Inflammatory macrophage (primary cell): ENCODE measurements at places on chromosomes 1 and 21.

DNA sequence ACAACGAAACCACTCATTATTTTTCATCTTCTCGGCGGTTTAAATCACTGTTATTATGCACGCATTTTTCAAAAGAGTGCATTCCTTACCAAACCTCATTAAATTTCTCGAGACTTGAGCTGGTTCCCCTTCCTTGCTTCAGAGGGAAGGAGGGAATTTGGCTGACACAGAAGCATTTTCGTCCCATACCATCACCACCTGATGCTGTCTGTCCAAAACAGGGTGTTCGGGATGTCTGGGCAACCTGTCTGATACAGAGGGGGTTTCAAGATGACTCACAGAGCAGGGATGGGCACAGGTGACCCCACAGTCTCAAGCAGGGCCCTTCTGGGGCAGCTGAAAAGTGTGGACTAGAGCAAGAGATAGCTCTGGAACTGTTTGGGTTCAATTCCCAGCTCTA lies 12.3 kb upstream of the RCC2 start:
- no peak for DNase-seq

DNA sequence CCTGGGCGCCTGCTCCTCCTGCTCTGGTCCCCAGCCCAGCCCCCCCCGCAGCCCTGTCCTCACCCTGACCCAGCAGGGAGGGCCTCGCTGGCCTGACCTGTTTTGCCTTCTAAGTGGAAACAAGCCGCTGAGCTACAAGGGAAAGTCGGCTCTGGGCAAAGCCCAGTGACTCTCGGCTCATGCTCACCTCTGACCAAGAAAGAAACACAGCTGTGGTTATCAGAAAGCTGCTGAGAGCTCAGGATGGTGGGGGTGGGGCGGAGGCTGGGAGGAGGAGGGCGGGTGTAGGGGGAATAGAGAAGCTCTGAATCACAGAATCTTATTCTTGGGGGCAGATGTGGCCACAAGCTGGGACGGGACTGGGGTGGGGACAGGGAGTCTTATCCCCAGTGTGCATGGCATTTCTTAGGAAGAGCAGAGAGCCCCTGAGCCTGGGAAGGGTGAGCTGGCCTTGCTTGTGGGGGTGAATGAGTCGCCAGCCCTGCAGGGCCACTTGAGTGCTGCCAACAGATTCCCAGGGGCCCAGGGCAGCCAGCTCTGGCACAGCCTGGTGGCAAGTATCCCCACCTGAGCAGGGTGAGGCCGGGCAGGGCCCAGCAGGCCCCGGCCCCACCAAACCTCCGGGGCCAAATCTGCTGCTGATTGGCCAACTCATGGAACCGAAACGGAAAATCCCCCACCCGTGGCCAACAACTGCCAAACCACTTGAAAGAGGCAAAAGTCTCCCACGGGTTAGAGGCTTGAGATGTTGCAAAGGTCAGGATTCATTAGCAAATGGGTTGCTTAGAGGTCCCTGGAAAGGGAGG lies 120.6 kb downstream of the SPSB1 start:
- peak; percentile 20 for DNase-seq

DNA sequence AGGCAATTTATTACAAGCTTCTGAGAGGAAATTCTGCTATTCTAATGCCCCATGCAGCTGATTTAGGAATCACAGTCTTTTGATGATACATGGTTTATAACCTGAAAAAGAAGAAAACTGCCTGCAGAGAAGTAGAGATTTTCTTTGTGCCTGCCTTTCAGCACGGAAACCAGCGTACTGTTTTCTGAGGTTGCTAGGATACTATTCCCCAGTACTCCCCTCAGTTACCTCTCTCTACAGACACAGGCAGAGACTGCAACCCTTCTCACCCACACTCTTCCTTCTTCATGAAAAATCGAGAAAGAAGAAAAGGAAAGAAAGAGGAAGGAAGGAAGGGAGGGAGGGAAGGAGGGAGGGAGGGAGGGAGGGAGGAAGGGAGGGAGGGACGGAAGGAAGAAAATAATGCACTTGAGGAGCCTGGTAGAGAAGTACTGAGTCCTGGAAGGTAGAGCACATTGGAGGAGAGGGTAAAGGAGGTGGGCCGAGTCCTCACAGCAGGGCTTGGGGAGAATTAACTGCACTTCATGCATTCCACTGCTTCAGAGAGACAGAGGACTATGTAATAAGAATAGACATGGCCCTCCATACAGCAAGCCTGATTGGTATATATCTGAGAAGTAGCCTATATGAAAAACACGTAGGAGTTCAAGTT lies 21.9 kb downstream of the RGS2 start:
- no peak for DNase-seq

DNA sequence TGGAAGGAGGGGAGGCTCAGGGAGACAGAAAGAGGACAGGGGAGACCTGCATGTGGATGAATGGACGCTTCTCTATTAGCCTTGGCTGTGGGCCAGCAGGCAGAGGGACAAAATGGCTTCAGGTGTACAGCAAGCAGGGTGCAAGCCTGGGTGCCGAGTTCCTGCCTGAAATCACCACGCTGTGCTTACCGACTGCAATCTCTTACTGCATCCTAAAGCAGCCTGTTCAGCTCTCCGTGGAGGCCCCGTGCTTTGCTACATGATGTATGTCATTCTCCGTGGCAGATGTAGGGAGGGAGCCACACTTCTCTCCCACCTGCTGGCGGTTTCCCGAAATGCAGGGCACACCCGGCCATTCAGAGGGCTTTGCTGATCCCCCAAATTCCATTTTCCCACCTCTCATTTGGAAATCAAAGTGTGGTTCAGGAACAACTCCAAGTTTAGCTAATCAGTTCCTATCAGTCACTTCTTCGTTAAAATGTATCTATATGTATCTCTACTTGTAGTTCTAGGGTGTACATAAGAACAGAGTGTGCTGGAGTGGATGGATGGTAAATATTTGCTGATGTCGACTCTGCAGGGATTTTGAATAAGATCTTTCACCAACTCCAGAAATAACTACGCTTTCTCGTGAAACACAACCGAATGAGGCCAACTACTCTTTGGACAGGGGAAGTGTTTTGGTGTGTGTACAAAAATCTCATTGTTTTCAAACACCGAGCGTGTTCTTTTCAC lies 122.3 kb upstream of the BACE2 start:
- DNase-seq = no peak

GRCh38 chr21:33543505-33544129 lies 779 bp downstream of the SON start:
- peak; percentile 72 for DNase-seq

GRCh38 chr1:94239796-94240195 lies 2.4 kb upstream of the ARHGAP29 start:
- no peak for DNase-seq

GRCh38 chr1:208885060-208885459 lies 640.9 kb upstream of the PLXNA2 start:
- DNase-seq = no peak

DNA sequence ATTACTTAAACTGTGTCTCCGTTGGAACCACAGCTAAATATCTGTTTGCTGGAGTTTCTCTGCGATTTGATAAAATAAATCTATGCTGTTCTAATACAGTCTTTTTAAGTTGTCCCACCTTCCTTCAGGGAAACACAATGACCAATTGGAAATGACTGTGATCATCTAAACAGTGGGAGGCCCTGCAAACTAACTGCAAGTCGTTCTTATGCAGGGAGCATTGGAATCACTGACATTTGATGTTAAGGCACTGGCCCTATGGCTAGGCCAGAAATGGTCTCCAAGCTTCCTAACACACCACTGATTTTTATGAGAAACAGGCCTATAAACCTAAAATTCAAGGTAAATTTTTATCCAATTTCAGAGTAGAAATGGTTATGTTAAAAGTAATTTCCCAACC lies 645.2 kb downstream of the LMO4 start:
- DNase-seq = no peak

- peak; percentile 24 for DNase-seq
These were observed 499.2 kb downstream of the PLPP3 start for GRCh38 chr1:56080123-56080522.

GRCh38 chr1:226092965-226093364 lies 30.4 kb downstream of the H3-3A start:
- no peak for DNase-seq

GRCh38 chr1:241990040-241990439 lies 8.9 kb downstream of the MAP1LC3C start:
- no peak for DNase-seq

DNA sequence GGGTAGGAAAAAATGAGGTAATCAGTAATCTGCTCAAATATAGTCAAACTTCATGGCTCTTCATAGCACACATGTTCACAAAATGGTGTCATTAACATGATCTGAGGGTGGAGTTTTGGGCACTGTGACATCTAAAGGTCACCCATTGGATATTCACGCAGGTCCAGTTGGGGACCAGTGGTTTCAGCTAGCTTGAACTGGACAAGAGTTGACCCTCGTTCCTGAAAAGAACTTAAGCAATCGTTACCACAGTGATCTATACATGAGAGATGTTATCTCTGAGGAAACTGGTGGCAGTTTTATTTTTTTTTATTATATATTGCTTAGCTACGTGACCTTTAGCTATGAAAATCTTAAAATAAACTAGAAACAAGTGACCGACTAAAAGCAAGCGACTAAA lies 3.0 kb upstream of the OR2C3 start:
- no peak for DNase-seq

DNA sequence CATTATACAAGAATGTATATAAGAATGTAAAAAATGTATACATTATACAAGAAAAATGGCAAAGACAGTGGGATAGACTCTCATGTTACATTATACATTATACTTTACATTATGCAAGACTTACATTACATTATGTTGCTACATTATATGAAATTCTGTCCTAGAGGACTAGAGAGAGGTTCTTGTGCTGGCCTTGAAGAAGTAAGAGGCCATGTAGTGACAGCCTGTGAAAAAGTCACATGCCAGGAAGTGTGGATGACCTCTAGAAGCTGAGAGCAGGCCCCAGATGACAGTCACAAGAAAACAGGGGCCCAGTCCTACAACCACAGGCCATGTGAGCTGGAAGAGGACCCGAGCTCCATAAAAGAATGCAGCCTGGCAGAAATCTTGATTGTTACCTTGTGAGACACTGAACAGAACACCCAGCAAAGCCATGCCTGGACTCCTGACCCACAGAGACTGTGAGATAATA lies 30.5 kb upstream of the AHCYL1 start:
- DNase-seq = peak; percentile 80

DNA sequence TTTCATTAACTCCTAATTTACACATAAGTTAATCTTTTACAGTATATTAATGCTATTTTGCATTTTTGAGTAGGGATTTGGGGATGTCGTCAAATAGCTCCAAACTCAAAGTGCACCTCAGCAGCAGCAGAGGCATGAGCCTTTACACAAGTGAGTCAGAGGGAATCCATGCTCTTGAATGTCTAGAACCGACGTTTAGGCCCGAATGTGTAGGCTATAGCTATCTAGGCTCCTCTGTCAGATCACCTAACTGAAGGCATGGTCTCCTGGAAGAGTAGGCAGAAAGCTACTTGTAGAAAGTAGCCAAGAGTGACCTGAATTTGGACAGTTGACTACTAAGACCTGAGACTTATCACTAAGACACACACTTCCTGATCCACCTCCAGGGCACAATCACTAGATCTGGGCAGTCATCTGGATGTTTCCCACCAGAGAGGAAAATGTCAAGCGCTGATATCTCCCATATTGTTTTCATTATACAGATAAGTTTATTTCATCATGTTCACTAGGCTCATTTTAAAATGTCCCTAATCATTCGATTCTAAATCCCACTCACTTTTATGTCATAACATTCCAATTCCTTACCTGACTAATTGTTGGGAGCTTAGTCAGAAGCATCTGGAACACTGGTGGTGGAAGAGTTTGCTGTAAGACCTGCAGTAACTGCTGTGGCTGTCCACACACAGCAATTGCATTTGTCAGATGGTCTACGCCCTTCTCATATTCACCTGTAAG lies 15.3 kb downstream of the TOMM20 start:
- no peak for DNase-seq

DNA sequence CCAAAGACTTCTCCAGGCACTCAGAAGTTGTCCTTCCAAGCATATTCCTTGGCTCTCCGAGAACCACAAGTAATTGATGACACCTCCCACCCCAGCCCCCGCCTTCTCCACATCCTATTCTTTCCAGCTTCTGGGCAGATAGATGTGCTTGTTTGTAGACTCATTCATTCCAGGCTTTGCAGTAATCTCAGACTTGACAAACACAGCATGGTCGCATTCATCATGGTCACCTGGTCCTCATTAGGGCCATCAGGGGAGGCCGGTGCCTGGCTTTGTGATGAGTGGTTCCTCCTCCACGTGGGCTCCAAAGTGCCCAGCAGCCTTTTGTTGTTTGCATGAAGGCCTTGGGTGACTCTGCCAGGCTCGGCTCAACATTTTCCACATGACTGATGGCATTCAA lies 28.5 kb upstream of the KCNE2 start:
- DNase-seq = no peak

DNA sequence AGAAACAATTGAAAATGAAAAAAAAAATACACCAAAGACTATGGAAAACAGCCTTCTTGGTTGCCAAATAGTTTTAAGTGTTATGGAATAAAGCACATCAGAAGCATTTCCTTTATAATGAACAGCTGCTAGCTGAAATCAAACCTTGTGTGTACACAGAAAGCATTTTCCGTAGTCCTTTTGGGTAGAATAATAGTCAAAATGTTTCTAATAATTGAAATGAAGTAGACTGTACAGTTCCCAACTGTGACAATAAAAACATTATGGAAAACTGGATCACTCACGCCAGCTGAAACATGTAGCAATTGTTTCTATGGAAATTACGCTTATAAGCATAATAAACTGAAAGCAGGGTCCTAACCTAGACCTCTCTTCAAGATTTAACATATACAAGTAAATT lies 856.3 kb upstream of the B3GALT2 start:
- no peak for DNase-seq

DNA sequence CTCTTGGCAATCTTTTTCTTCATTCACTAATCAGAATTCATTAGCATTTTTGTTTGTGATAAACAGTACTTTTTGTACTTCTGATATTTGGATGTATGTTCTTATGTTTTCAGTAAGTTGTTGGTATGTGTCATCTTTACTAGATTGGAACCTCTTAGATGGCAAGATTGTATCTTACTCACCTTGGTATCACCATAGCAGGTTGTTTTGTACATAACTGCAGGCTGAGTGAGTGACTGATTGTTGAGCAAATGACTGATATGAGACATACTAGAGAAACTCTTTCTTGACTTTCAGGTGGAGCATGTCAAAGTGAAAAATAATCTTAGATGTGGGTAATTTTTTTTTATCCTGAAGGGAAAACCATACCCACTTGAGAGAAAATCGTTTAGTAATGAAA lies 173.7 kb downstream of the CLEC20A start:
- no peak for DNase-seq

GRCh38 chr21:44450402-44450801 lies 4.9 kb upstream of the LRRC3 start:
- no peak for DNase-seq

DNA sequence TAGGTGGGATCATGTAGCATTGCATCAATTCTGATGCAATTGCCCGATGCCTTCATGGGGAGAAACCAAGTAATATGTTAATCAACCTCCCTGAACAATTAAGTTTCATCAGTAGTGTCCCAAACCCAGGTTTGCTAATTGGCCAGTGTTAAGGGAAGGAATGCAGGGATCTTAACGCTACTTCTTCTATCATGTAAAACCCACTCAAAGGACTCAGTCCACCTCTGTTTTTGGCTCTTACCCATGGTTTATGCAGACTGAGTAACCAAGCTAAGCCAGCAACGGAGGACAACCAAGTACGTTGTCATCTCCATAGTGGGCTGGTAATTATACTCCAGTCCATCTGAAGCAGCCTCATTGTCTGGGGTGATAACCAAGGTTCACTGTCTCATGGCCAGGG lies 203.0 kb upstream of the FMN2 start:
- DNase-seq = no peak

GRCh38 chr1:20840731-20841130 lies 53.6 kb upstream of the HP1BP3 start:
- peak; percentile 53 for DNase-seq
